ENCODE measurements at places on chromosomes 2 and 18.

DNA sequence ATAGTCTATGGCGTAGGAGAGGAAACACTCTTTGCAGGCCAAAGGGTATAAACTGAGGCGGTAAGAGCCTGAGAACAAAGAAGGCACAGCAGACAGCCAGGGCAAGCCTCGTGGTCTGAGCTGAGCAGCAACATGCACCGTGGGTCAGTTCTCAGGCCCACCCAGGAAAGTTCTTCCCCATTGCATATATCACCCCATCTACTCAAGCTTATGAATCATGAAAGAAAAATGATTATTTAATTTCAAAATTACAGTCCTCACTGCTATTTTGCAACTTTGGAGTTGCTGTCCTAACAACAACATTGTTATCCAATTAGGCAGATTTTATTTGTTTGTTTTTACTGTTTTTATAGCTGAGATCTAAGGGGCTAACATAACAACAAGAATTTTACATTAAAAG lies 54.7 kb upstream of the RIOK3 start:
- no peak for DNase-seq

DNA sequence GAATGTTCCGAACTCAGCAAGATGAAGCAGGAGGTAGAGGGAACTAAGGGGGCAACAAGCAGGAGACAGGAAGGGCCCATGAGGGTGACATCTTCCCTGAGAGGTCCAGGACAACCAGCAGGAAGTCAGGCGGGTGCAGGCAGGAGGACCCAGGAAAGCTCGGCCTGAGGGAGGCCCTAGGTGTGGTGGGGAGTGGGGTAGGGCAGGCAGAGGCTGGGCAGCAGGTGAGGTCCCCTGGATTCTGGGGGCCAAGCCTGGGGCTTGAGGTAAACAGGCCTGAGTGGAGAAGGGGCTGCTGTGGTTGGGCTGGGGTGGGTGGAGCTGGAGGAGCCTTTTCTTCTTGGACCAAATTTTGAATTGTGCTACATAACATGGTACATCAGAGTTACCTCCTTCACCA lies 4.1 kb upstream of the ALPG start:
- no peak for DNase-seq

- no peak for DNase-seq
Observed at GRCh38 chr18:24420551-24420950, 5.9 kb upstream of the IMPACT start.

DNA sequence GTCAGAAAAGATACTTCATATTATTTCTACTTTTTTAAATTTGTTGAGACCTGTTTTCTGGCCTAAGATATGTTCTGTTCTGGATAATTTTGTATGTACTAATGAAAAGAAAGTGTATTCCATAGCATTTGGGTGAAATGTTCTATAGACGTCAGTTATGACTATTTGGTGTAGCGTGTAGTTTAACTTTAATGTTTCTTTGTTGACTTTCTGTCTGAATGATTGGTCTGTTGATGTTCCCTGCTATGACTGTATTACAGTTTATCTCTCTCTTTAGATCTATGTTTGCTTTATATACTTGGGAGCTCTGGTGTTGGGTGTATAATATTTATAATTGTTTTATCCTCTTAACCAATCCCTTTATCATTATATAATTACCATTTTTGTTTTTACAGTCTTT lies 352.4 kb downstream of the PTPRM start:
- no peak for DNase-seq

DNA sequence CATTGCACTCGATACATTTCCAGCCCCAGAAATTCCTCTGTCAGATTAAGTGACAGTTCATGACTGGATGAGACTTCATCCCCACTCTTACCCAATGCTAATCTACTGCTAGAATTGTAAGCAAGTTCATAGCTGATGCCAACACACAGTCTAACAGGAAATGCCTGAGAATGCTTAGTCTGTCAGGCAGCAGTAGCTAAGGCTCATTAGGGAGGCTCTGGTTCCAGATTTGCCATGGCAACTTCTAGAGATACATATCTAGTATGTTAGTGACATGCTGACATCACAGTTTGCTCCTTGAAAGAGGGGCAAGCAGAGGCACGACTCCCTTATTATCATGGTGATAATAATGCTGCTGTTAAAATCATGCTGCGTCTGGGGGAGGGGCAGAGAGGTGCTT lies 198.4 kb downstream of the RBM43 start:
- DNase-seq, result no peak

GRCh38 chr2:53058526-53058925 lies 709.1 kb upstream of the CHAC2 start:
- DNase-seq, result no peak

- no peak for DNase-seq
Observed at GRCh38 chr2:165911231-165911630, 42.3 kb downstream of the TTC21B start.

DNA sequence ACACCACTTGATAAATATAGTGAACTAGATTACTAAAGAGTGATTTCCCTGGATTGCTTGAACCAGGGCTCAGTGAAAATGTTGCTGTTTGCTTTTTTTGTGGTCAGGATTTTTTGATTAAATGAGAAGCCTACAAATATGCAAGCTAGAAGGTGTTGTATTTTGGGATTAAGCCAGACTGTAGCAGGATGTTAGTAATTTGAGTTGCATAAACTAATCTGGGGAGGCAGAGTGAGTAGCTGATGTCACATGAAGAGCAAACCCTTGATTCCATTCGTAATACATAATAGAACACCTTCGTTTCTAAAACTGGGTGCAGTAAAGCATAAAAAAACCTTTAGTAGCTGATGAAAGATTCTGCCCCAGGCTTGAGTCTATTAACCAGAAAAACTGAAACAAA lies 32.0 kb downstream of the NEDD4L start:
- DNase-seq, result no peak

- DNase-seq, result no peak
Observed at GRCh38 chr2:210442878-210443277, 33.7 kb downstream of the LANCL1 start.

GRCh38 chr2:21330786-21331391 lies 207.1 kb downstream of the TDRD15 start:
- DNase-seq, result no peak

GRCh38 chr18:46362533-46362932 lies 258.3 kb downstream of the HAUS1 start:
- DNase-seq, result no peak

DNA sequence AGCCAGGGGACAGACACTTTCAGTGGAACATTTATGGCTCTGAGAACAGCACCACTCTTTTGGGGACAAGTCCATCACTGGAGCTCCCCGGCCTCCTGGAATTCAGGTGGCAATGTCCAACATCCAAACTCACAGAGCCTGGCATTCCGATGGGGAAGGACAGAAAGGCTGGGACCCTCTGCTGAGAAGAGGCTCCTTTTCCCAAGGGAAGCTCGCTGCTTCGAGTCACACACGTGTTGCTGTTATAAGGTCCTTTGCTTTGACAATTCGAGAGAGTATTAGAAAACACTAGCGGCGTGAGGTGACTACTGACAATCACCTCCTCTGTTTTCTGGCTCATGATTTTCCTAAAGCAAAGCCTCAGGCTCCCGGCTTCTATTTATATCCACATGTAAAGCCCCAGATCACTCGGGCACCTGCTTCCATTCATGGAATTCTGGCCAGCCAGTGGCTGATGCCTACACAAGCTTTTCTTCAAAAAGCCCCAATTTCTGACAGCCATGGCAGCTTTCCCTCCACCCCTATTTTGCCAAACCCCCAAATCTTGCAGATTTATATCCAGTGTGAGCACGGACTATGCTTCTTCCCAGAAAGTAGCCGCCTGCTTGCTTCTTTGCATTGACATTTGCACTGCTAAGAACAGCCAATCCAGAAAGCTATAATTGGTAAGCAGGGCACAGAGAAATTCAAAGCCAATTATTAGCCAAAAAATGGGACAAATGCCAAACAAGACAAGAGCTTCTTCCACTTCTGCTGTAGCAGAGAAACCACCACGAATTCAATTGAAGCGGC lies 67.3 kb downstream of the NDUFA10 start:
- no peak for DNase-seq

- DNase-seq, result no peak
Observed at GRCh38 chr2:14306268-14306861, 326.2 kb upstream of the LRATD1 start.

DNA sequence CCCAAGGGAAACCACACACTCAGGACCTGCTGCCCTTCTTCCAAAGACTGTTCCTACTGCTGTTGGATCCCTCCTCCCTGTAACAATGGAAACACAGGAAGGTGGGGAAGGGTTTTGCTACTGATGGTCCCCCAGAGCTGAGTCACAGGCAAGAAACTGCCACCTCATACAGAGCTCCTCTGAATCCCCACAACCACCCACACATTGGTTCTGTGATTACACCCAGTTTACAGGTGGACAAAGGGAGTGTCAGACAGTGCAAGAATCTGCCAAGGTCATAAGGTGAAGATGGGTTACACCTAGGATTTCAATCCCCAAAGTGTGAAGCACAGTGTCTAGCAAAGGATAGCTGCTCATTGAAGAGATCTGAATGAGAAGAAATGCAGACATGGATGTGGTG lies 141.7 kb upstream of the LMAN1 start:
- DNase-seq, result no peak

DNA sequence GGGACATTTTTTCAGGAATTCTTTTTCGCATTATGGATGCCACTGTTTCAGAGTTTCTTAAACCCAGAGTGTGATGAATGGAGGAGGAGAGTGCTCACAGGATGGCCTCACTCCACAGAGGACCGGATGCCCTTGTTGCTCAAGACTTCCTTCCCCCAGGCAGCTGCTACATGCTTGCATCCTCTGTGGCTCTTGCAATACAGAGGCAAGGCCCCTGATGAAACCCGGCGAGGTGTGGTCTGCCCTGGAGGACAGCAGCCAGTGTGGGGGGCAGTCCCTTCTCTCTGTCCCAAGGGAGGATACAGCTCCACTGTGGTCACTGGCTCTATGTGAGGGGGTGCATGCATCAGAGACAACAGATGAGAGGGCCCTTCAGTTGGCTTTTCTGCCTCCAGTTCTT lies 109.6 kb downstream of the SH3RF3 start:
- DNase-seq, result no peak

- no peak for DNase-seq
Observed at GRCh38 chr2:61928826-61929461, 23.5 kb downstream of the COMMD1 start.

GRCh38 chr2:86020984-86021383 lies 84.7 kb downstream of the POLR1A start:
- no peak for DNase-seq

DNA sequence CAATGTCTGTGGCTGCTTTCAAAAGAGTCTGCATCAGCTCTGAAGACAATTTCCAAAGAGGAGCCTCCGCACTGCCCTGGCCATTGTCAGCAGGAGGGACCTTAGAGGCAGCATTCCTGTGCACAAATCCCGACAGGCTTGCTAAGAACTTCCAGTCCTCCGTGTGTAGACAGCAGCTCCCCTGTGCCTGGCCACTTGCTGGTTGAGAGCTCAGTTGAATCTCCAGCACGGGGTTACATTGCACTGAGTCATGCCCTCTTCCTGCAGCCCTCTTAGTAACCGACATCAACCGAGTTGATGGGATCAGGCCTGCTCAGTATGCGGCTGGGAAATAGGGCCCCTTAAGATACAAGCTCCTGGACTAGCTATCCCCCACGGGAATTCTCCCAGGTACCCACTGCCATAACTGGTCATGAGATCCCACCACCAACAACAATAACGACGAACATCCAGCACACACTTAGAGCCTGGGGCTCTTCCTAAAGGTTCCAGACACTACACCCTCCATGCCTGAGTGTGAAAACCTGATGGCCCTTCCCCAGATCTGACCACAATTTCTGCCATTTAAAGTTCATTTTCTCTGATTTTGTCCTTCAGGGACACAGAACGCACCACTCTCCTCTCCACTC lies 12.0 kb downstream of the ATP6V1B1 start:
- DNase-seq, result no peak

DNA sequence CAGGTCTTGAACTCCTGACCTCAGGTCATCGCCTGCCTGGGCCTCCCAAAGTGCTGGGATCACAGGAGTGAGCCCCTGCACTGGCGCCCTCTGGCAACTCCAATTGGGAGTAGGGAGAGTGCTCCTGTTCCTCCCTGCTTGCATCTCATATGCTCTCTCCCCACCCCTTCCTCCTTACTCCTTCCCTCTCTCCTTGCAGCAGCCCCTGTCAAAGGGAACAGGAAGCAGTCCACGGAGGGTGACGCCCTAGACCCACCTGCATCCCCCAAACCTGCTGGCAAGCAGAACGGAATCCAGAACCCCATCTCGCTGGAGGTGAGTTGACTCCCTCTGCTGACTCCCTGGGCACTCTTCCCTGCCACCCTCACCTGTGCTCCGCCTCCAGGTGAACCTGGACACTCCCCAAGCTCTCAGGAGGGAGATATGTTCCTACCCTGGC lies 10.7 kb downstream of the ARID5A start:
- no peak for DNase-seq

DNA sequence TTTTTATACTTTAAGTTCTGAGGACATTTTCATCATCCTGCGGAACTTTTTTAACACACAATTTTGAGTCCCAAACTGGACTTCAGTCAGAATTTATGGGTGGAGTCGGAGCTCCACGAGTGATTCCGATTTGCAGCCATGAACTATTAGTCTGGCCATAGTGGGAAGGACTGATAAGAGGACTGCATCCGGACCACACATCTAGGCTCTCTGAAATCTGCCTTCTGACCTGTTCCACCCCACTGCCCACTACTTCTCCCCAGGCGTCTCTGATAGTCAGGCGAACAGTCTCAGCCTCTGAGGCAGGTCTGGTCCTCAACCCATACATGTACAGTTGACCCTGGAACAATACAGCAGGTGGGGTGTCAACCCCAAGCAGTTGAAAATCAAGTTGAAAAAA lies 5.2 kb downstream of the MRPL35 start:
- DNase-seq, result no peak

GRCh38 chr2:175251425-175252041 lies 70.0 kb upstream of the ATP5MC3 start:
- no peak for DNase-seq

- DNase-seq, result no peak
Observed at GRCh38 chr2:99984799-99985515, 157.4 kb downstream of the AFF3 start.

- DNase-seq, result no peak
Observed at GRCh38 chr2:172100935-172101820, 1.5 kb downstream of the DLX2 start.

- no peak for DNase-seq
Observed at GRCh38 chr18:36066686-36067054, 689 bp downstream of the RPRD1A start.

DNA sequence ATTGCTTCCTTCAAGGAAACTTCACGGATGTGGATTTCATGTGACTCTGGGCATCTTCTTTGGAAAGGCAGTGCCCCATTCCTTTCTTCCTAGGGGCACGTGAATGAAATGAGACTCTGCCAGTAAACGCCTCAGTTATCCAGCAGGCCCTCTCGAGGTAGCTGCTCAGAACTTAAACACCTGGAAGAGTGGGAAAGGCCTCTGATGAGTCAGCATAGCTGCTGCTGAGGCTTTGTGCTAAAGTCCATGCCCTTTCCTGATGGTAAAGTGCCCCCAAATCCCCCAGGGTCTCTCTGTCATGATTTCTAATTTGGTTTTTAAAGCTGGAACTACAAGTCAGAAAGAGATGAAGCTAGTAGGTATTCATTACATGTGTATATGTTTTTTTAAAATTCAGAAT lies 3.8 kb downstream of the SLC1A4 start:
- no peak for DNase-seq

DNA sequence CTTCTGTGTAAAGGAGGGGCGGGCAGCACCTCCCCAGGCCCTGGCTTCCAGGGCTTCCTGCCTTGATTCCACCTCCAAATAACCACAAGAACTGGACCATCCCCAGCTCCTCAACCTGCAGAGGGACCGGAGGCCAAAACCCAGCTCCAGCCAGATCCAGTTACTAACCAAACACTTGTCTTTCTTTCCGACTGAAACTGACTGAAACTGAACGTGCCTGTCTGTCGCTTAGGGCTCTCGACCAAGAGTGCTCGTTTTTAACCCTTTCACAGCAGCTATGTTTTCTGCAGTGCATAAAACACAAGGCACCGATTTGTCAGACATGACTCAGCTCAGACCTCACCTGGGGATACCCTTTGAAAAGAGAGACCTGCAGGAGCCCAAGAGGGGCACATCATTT lies 249.9 kb upstream of the SIX2 start:
- no peak for DNase-seq
